ENCODE measurements at places on chromosomes 2 and 18.

DNA sequence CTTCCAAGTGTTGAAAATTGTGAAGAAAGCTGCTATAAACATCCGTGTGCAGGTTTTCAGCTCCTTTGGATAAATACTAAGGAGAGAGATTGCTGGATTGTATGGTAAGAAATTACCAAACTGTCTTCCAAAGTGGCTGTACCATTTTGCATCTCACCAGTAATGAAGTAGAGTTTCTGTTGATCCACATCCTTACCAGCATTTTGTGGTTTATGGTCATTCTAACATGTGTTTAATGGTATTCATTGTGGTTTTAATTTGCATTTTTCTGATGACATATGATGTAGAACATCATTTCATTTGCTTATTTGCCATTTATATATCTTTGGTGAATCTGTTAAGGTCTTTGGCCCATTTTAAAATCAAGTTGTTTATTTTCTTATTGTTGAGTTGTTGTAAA is 260.7 kb downstream of the SPAG16 start:
- no peak overlapping the region for H3K27ac ChIP-seq
- no peaks in the 10 kb centered on the region for H3K27me3 ChIP-seq
- ATAC-seq: no peak
- H3K4me1 ChIP-seq: no peaks in the 10 kb centered on the region

DNA sequence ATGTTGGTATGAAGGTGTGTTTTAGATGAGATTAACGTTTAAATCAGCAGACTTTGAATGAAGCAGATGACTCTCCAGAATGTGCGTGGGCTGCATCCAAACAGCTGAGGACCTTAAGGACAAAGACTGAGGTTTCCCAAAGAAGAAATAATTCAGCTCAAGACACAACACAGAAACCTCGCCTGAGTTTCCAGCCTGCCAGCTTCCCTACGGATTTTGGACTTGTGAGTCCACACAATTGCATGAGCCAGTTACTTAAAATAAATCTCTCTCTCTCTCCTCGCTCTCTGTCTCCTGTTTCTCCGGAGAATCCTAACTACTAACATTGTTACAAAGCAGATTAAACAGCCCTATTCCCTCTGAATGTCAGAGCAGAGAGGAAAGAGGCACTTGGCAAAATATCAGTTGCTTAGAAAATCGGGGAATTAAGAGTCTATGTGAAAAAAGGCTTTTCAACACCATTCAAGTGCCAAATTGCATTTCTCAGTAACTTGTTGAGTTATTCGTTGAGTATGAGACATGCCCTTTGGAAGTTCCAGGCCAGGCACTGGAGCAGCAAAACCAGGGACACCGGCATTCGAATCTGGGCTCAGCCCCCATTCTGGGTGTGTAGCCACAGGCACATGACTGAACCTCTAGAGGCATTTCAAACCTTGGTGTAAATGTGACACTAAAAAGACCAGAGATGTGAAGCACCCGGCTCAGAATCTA is 174.6 kb upstream of the PID1 start:
- H3K4me1 ChIP-seq: no peaks in the 10 kb centered on the region
- H3K27ac ChIP-seq: no peak overlapping the region
- ATAC-seq: no peak
- H3K27me3 ChIP-seq: peaks cover 21% of the 10 kb centered on the region

DNA sequence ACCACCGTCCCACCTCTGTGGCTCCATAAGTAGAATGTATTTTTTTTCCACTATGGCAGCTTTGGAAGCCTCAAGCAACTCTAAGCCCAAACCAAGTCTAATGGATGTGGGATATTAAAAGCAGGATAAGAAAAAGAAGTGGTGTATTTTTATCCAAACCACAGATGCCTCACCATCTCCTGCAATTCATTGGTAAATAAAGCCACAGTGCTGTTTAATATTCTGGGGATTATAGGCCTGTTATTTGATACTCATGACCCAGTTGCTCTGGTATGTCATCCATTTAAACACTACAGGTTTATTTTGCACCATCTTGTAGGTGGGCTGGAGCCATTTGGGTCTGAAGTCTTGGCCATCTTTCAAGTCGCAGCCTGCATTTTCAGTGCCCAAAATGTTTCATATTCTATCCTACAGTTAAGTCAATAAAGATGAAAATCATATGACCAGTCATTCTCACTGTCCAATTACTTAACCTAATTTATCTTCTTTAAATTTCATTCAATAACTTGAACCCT is 279.5 kb upstream of the EPHA4 start:
- no peaks in the 10 kb centered on the region for H3K27me3 ChIP-seq
- no peak overlapping the region for H3K4me3 ChIP-seq
- ATAC-seq: no peak
- H3K27ac ChIP-seq: no peak overlapping the region
- no peaks in the 10 kb centered on the region for H3K36me3 ChIP-seq
- H3K4me1 ChIP-seq: no peaks in the 10 kb centered on the region

DNA sequence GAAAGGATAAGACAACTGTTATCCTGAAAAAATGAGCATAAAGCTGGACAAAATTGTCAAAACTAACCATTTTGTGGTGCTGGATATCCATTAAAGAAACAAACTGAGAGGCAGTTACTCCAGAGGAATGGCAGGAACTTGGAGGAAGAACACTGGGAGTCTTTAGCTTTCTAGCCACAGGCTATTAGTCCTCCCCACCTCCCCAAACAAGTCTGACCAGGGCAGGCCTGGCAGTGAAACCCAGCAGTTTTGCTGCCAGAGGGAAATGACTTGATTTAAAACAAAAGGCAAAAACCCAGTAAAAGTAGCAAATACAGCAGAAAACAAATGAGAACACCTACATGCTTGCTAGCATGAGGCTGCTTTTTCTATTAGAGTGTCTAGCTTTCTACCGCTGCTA is 34.9 kb downstream of the OSBPL1A start:
- no peaks in the 10 kb centered on the region for H3K27me3 ChIP-seq
- no peak overlapping the region for H3K27ac ChIP-seq
- no peak for ATAC-seq
- no peaks in the 10 kb centered on the region for H3K36me3 ChIP-seq
- no peak overlapping the region for H3K4me3 ChIP-seq

- H3K27me3 ChIP-seq: no peaks in the 10 kb centered on the region
- peaks cover 5% of the 10 kb centered on the region for H3K4me1 ChIP-seq
- no peak for ATAC-seq
Measured at GRCh38 chr2:62801110-62801509, 95.6 kb downstream of the EHBP1 start.

Measured in activated T-helper 17 cell treated with anti-CD3 and anti-CD28 coated beads, Interleukin-2, amount 50 U/mL, for 72 hours (primary cell).